Cerebellar nuclear complex (tissue), 1 donor: ENCODE measurements at places on chromosomes 4 and X.

GRCh38 chr4:141133999-141134995, 1.0 kb upstream of the RNF150 start:
- no peak for DNase-seq

DNA sequence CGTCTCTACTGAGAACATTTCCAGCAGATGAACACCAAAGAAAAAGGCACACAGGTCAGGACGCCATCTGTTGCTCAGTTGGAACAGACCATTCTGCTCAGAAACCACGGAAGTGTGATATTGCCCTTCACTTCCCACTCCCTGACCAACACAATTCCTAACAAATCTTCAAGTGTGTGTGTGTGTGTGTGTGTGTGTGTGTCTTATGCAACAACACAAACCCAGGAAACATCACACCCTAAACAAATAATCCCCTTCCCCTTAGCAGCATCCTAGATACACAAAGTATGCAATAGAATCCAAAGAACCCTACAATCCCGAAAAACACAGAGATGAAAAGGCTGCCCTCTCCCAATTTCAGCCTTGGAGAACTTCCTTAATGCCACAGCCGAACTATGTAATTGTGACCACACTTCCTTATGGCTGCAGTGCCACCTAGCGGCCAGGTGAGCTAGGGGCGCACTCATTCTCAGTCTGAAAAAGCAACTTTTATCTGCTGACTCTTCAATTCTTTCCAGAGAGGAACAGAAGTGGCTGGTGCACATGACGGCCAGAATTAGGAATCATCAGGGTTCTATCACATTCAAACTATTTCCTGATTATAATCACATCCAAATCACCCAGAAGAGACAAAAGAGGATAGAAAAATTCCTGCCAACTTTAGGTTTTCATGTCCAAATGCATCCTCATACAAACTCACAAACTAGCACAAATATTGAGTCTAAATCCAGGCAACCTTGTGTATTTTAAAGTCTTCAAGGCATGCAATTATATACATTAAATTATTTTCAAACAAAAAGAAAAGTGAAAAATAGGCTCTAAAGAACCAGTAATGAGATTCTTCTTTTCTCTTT, 164.9 kb downstream of the DHX15 start:
- DNase-seq, result peak; percentile 8

DNA sequence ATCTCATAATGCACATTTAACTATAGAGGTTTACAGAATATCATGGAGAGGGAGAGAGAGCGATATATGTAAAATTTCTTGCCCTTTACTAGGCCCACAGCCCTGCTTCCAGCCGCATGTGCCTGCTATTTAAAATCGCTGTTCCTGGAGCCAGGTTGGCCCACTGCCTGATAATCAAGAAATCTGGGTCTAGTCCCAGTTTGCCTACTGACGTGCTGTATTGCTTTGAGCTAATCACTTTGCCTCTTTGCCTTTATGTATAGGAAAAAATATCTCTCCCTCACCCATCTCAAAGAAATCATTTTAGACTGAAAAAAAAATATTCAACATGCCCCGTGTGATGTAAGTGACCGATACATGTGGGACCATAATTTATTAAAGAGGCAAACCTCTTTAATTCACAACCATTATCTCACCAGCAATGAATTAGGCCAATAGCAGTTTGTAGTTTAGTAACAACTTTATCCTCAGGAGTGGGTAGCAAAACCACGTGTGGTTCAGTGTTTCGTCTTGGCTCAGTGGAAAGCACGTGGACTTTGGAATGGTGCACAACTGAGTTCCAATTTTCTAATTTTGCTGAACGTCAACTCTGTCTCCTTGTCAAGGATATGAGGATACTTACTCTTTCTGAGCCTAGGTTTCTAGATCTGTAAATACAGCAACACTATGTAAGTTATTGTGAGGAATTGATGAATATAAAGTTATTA, 62.6 kb downstream of the GRXCR1 start:
- DNase-seq, result peak; percentile 17

GRCh38 chrX:87900320-87900908, 382.8 kb downstream of the KLHL4 start:
- no peak for DNase-seq

DNA sequence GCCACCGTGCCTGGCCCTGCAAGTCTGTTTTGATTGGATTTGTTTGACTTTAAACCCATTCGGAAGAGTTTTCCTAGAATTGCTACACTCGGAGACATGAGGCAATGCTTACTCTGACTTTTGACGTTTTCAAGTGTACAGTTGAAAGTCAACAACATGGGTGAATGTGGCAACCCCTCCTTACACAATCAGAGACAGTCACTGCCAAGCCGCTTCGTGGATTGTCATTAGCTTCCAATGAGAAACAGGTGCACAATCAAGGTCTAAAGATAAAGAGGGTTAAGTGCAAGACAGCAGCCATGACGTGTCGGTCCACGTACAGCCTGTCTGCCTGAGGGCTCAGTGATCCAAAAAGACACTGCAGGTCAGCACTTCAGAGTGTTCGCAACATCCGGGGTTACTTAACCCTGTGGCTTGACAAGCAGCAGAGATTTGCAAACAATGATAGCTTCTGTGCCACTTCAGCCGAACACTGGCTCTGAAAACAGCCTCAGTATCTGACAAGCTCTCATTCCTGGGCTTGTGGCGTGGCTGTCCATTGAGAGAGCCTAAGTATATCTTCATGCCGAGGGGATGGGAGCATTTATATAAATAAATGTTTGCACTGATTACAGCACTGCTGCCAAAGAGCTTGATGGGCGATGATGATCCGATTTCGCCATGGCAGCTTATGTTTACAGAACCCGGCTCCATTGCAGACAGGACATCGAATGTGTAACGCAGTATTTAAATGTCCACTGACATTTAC, 180.0 kb downstream of the DHRSX start:
- no peak for DNase-seq

DNA sequence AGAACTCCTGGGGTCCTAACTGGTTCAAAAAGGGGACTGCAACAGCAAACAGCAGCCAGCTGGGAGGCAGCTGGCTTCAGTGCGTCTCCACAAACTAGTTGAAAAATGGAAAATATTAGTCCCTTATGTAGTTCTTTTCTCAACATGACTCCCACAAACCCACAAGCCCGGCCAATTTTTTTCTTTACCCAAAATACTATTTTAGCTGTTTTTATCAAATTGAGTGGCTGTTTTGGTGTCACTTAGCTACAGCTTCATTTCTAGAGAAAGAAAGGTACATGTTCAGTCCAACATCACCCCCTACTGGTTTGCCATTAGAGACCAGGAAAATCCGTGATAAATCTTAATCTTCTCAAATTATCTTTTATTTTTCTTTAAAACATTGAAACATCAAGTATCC, 97.2 kb downstream of the GUCY2F start:
- DNase-seq, result no peak

GRCh38 chr4:16431866-16432265, 205.6 kb upstream of the TAPT1 start:
- no peak for DNase-seq

- DNase-seq, result no peak
These were observed 33.8 kb upstream of the AMELX start for GRCh38 chrX:11259437-11259836.

- DNase-seq, result no peak
These were observed 289.8 kb upstream of the SFRP2 start for GRCh38 chr4:154078504-154079350.

GRCh38 chrX:10015723-10016518, 48.8 kb downstream of the CLDN34 start:
- DNase-seq, result no peak

GRCh38 chrX:78329486-78329885, 2.1 kb upstream of the CYSLTR1 start:
- DNase-seq, result no peak

- no peak for DNase-seq
These were observed 108.4 kb downstream of the LINC00632 start for GRCh38 chrX:140817943-140818342.

DNA sequence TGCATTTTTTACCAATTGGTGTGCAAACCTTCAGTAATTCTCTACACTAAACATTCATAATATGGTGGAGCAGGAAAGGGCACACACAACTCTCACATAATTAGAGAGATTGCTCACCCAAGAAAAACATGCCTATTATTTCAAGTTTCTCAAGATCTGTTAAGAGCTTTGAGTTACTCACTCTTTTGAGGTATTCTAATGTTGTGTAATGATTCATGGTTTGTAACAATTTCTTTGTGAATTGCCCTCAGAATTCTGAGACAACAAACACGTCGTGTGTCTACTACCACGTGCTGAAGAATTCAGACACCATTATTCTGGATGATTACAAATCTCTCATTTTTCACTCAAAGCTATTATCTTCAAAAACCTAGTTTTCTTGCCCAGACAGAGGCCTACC, 82.8 kb downstream of the PDGFC start:
- DNase-seq, result no peak

DNA sequence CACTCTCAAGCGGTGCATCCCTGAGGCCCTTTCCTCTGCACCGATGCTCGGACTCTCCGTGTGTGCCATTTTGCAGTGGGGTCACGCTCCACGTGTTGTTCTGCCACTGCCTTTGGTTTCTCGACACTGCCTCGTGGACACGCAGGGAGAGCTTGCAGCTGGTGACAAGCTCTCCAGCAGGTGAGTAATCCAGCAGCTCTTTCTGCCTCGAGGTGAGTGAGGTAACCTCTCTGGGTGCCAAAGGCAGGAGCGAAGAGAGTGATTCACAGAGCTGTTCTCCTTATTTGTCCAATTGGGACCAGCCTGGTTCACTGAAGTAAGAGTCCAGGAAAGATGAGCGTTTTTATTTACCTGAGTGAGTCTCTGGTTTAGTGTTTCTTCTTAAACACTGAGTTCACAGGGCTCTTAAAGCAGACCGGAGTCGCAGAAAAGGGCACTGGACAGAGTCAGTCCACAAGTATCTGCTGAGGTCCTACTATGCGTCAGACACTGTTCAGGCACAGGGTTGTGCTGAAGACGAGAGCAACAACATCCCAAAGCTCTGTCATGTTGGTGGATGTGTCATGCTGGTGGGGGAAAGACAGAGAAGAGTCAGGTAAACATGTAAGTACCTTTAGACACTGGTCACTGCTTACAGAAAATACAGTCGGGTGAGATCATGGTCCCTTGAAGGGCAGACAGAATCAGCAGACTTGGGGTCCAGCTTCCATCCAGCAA, 61.8 kb downstream of the FHDC1 start:
- no peak for DNase-seq

DNA sequence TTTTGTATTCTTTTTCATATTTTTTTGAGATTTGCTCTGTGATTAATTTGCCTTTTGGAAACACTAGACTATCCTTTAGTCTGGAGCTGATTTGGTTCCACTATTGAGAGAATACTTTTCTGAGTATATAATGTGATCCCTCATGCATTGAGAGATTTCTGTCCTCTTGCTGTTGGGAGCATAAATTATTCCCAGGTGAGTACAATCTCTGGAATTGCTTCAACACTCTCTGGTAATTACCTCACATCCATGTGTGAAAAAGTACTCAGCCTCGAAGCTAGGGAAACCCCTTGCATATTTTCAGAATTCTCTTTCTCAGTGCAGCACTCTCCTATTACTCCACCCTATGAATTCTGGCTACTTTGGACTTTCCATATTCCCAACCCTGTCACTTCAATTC, 550.0 kb downstream of the RAPGEF2 start:
- DNase-seq, result no peak

DNA sequence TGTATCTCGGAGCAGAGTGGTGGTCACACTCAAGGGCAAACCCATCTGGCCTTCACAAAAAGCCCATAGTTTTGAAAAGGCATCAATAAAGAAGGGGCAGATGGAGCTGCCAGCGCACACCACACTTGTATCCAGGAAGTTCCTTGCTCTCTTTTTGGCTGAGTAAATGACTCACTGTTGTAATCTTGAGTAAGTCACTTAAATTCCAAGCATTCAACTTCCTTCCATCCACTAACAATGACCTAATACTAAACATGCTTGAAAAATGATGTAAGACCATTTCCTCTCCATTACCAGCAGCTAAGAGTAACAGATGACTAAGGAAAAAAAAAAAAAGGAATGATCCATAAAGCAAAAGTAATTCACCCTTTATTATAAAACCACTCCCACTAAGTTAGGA, 32.4 kb upstream of the MYOZ2 start:
- DNase-seq, result no peak

DNA sequence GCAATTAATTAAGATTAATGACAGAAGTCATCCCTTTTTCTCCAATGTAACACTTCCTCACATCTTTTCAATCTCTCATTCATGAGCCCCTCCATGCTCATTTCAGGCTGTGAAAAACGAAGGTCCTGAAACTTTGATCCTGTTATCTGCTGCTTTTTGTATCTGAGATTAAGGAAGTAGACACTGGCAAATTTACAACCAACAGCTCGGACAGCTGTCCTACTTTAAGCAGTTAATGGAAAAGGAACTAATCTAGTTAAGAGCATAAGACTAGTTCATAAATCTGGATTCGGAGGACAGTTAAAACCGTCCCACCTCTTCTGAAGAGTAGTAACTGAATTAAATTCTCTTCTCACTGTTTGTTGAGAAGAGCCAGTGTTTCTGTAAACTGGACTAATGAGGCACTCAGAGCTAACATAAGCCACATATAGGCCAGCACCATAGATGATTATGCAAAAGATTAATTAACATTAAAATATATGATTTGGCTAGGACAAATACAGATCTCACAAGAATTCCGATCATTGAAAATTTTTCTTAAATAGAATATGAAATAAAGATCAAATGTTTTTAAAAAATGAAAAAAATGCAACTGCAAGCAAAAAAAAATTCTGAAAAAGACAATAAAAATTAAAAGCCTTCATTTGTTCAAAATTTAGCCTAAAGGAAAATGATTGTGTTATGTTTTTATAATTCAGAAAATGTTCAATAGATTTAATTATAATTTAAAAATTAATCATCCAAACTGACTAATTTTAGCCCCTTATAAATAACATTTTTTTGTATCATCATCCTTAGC, 114.4 kb downstream of the ANTXR2 start:
- no peak for DNase-seq

DNA sequence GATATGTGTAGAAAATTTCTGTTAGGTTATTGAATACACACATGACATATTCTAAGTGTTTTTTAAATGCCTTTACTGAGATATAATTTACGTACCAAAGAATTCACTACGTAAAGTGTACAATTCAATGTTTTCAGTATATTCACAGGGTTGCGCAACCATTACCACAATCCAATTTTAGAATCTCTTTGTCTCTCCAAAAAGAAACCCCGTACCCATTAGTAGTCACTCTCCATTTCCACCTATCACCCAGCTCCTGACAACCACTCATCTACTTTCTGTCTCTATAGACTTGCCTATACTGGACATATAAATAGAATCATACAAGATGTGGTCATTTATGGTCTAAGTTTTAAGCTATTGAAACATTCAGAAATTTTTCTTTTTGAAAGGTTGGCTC, 53.0 kb upstream of the FBXW7 start:
- DNase-seq, result no peak

- DNase-seq, result no peak
These were observed 828.9 kb downstream of the GLUD2 start for GRCh38 chrX:121876305-121876704.

GRCh38 chr4:16162891-16163290, 63.4 kb downstream of the TAPT1 start:
- DNase-seq, result no peak

GRCh38 chr4:173448608-173449379, 49.9 kb upstream of the SCRG1 start:
- DNase-seq, result no peak
